ENCODE measurements at places on chromosomes 7 and 10. TPM values are rescaled to one million over a fixed set of nuclear protein-coding genes. Genes with fewer than 3 reads are reported as not detected.
A peak's percentile ranks its signal among the peaks of the same experiment; 100 is the strongest.

- no peak for DNase-seq
These were observed 19.3 kb upstream of the GPER1 start for GRCh38 chr7:1068619-1069018.

The KCP gene
- 1.2 TPM for total RNA-seq

DNA sequence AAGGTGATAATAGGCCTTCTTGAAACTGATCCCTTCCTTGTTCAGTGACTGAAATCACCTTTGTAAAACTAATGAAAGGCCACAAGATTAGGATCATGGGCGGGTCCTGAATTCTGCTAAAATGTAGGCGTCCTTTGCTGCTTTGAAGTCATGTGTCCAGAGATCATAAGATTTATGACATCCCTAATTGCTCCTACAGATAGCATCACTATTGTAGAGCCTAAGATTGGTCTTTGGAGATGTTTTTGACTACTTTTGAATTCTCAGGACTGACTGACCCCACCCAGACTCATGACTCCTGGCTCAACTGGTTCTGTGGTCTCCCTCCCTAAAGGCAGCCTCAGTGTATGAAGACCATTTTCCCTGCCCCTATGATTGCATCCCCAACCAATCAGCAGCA, 322.6 kb upstream of the SEMA3D start:
- no peak for DNase-seq

The DPY19L1 gene
- 190 TPM for total RNA-seq

The COMTD1 gene
- total RNA-seq = 85.5 TPM

DNA sequence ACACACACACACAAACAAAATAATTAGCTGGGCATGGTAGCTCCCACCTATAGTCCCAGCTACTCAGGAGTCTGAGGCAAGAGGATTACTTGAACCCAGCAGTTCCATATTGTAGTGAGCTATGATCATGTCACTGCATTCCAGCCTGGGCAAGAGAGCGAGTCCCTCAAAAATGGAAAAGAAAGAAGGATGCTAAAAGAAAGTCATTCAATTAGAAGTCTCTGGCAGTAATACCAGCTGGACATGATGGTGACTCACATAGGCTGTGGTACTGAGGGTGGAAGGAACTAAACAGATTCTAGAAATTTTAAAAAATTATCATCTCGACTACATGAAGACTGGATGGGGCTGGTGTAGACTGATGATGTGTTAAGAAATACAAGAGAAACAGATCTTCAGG, 385.3 kb downstream of the ETV1 start:
- no peak for DNase-seq

The SPDYE11 gene
- total RNA-seq = not detected

DNA sequence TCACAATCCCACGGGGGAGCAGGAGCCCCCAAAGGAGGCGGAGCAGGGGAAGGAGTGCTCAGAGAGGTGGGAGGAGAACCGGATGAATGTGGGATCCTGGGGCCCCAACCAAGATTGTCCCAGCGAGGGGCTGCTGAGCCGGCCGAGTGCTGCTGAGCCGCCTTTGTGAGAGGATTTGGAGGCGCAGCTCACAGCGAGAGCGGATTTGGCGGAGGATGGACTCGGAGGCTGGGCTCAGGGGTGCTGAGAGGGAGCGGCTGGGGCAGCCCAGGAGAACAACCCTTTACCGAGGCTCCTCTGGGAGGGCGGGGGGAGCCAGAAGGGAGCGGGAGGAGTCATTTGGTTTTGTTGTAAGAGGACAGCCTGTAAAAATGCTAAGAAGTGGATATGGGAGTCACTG, 23.0 kb downstream of the GHRHR start:
- no peak for DNase-seq

DNA sequence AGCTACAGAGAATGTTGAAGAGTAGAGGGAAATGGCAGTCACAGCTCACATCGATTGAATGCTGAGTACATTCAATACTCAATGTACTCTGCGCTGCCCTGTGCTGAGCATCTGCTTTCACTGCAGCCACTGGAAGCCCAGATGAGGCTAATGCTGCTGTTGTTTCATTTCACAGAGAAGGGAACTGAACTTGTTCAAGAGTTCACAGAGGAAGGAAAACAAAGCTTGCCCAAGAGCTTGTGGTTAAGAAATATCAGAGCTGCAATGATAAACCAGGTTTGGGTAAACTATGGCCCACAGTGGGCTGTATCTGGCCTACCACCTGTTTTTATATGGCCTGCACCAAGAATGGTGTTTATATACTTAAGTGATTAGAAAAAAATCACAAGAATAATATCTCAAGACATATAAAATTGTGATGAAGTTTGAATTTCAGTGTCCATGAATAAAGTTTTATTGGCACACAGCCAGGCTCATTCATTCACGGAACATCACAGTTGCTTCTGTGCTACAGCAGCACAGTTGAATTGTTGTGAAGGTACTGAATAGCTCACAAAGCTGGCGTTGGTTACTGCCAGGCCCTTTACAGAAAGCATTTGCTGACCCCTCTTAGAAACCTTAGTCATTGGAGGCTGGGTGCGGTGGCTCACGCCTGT, 64.1 kb downstream of the CFAP58 start:
- DNase-seq = no peak

DNA sequence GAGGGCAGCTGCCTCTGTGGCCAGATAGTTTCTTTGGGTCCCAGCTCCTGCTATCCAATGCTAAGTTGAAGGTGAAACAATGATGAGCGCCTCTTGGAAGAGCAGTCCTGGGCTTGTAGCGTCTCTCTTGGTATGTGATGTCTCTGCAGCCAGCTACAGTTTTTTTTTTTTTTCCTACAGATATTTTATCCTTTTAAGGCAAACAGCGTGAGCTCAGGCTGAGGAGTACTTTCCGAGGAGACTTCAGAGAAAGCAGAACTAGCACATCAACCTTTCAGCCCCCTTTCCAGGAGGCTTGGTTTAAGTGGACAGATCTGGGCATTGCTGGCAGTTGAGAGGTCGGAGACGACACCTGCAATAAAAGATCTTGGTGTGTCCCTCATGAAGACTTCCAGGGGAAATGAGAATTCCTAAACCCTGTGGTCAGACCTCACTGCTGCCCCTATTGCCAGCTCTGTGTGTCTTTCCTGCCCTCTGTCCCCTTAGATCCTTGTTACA, 9.1 kb downstream of the PRKG1 start:
- no peak for DNase-seq

- no peak for DNase-seq
These were observed 78.1 kb downstream of the ARL4A start for GRCh38 chr7:12765431-12766100.

The PGAM2 gene
- not detected for total RNA-seq

The PRKG1 gene
- 50.2 TPM for total RNA-seq

The HMX3 gene
- not detected for total RNA-seq

The ERVW-1 gene
- total RNA-seq = not detected

DNA sequence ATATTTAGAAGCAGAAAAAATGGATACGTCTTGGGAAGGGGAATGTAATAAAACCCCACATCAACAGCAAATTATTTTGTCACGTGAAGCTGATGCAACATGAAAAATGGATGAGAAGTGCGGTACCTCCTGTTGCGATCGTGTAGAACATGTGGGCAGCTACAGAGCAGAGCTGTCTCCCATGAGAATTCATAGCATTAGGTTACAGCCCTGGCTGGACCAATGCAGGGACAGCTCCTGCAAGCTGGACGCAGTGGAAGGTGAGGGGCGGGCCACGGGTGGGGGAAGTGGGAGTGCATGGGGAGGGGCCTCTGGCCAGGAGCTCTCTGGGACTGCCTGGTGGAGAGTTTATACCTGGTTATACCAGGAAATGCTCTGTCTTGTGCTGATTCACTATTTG, 120.3 kb downstream of the GATA3 start:
- DNase-seq = no peak

The PTEN gene
- total RNA-seq = 96.3 TPM

The ENKUR gene
- total RNA-seq = not detected

DNA sequence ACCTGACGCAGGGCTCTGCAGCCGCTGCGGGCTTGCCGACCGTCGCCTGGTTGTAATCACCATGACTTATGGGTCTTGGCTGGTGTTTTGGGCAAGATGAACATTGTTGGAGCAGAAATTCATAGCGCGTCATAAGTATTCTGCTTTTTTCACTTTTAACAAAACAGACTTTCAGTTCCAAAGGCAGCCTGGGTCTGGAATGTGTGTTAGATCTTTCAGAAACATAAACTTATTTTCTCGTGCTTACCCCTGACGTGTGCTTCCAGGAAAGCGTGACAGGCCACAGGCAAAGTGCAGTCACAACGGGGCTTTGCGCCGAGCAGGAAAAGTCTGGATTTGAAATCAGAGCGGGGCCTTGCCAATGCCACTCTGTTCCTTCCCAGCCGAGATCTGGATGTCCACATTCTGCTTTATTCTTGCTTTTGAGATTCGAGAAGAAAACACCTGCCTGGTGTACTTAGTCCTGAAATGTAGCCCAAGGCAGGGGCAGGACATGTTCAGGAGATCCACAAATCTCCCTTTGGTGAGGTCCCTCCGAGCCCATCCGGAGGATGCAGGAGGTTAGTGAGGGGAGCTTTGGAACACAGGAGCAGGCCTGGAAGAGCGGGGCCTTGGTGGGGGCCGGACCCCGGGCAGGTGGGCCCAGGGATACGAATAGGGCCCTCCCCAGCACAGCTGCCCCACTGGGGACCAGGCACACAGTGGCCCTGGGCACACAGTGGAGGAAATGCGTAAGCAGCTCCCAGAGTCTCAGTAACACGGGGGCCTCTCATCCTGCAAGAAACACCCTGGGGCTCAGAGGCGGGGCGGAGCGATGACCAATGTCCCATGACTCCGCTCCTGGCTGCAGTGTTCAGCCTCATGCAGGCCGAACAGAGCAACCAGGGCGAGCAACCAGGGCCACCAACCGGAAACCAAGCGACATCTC, 49.5 kb upstream of the EBF3 start:
- DNase-seq = no peak

The OR2A1 gene
- not detected for total RNA-seq

GRCh38 chr10:92291921-92292845, 1.2 kb downstream of the MARCHF5 start:
- no peak for DNase-seq

The EMX2 gene
- total RNA-seq = not detected

DNA sequence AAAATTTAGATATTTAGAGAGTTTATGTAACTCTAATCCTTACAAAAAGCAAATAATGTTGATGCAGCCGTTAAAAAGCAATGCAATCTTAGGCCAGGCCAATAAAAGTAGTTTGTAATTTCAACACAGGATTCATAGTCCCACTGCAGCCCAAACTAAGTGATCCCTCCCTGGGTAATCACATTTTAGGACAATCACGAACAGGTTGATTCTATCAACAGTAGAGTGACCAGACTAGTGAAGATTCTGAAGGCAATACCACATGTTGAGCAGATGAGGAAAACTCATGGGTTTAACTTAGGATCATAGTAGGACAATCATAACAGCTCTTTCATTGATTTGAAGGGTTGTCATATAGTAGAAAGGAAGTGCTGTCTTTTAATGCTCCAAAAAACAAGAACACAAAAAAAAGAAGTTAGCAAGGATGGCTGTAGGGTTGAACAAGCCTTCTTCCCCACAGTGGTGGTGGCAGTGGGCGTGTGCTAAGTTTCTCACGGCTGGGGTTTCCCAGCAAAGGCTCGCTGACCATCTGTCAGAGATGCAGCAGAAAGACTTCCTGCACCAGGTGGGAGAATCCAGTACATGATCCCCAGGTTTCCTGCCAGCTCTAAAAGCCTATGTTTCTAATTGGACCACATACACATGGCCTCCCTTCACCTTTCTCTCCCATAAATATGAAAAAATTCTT, 212.2 kb downstream of the CHRM2 start:
- DNase-seq = no peak

The FIS1 gene
- 266 TPM for total RNA-seq

The PRSS2 gene
- not detected for total RNA-seq

DNA sequence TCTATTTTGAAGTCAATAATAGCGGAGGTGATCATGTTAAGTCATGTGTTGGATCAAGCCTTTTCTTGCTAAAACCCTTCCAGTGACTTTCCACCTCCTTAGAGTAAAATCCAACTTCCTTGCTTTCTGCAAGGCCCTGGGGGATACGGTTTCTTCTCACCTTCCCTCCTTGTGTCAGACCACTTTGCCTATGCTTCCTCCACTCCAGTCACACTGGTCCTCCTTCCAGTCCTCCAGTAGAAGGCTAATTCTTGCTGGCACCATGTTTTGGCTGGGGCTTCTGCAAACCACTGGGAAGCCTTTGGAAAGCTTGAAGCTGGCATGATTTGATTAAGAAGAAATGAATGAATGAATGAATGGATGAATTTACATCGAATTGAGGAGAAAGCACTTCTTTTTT, 169.5 kb downstream of the PLXDC2 start:
- no peak for DNase-seq

The NOLC1 gene
- total RNA-seq = 33.3 TPM

The ATE1 gene
- 6.9 TPM for total RNA-seq

- no peak for DNase-seq
These were observed 622 bp downstream of the WNT16 start for GRCh38 chr7:121329191-121330052.

DNA sequence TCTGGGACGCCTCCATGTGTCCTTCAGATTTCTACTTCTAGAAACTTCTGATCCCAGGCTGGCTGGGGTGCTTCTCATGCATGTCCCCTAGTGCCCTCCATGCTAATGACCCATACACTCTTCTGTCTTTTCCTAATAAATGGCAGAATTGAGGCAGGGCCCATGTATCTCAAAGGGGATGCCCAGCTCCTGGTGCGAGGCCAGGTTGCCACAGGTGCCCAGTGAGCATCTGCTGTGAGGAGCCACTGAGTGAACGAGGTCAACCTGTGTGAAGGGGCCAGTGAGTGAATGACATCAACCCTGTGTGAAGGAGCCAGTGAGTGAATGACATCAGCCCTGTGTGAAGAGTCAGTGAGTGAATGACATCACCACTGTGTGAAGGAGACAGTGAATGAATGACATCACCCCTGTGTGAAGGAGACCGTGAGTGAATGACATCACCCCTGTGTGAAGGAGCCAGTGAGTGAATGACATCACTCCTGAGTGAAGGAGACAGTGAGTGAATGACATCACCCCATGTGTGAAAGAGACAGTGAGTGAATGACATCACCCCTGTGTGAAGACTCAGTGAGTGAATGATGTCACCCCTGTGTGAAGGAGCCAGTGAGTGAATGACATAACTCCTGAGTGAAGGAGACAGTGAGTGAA, 478.9 kb downstream of the PTPRN2 start:
- peak; percentile 31 for DNase-seq

Measured in ascending aorta (tissue), 2 donors.